Activated CD8-positive, alpha-beta memory T cell treated with anti-CD3 and anti-CD28 coated beads, Interleukin-2, amount 50 U/mL, for 4 hours (primary cell): ENCODE measurements at places on chromosomes 4 and X.

- DNase-seq, result no peak
These were observed 138.7 kb downstream of the INPP4B start for GRCh38 chr4:142707401-142707800.

DNA sequence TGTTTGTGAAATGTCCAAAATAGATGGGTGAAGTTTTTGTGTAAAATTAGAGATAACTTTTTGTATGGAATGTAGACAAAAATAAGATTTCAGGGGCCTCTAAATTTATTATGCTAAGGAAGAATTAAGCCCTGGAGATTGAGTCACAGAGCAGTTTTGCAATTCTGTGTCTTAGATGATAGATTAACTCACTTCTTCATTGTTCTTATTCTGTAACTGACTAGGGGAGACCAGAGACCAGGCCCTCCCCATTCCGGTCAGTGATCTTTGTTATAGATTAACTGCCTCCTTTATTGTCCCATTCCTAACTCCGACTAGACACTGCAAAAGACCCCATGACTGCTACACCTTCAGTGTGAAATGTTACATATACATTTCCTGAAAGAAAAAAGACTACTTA lies 238.4 kb upstream of the TAPT1 start:
- DNase-seq, result no peak

- no peak for DNase-seq
These were observed 255.1 kb upstream of the VEGFC start for GRCh38 chr4:177047851-177048174.

GRCh38 chr4:46385946-46386345 lies 4.0 kb downstream of the GABRA2 start:
- no peak for DNase-seq

DNA sequence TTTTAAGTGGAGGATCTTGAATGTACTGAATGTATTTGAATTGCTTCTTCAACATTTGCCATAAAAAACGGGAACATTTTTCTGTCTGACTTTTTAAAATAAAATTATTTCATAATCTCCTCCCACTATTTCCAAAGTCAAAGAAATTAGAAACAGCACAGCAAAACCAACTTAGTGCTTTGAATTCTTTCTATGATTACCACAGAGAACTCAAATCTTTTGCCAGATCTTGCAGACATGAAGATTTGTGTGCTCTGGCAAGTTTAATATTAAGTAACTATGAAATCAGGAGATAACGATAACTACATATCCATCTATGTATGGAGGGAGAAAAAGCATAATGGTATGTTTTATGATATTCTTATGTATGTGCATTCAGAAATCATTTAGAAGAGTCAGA lies 982.2 kb downstream of the PCDH7 start:
- no peak for DNase-seq

- no peak for DNase-seq
These were observed 160.7 kb upstream of the LDB2 start for GRCh38 chr4:17058916-17059741.

DNA sequence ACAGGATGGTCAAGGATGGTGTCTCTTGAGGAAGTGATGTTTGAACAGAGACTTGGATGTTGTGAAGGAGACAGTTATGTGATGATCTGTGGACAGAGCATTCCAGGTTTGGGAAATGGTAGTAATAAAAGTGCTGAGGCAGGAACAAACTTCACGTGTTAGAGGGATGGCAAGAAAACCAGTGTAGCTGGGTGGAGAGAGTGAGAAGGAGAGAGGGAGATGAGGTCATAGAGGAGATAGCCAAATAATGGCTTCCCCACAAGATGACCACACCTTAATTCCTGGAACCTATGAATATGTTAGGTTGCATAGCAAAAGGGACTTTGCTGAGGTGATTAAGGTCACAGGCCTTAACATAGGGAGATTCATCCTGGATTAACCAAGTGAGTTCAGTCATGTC lies 75.6 kb upstream of the GPR50 start:
- no peak for DNase-seq

- no peak for DNase-seq
These were observed 12.4 kb downstream of the BOD1L1 start for GRCh38 chr4:13615161-13615560.

GRCh38 chr4:154076921-154077320 lies 288.0 kb upstream of the SFRP2 start:
- DNase-seq, result no peak

- no peak for DNase-seq
These were observed 69.8 kb downstream of the MTNR1A start for GRCh38 chr4:186485561-186486062.

DNA sequence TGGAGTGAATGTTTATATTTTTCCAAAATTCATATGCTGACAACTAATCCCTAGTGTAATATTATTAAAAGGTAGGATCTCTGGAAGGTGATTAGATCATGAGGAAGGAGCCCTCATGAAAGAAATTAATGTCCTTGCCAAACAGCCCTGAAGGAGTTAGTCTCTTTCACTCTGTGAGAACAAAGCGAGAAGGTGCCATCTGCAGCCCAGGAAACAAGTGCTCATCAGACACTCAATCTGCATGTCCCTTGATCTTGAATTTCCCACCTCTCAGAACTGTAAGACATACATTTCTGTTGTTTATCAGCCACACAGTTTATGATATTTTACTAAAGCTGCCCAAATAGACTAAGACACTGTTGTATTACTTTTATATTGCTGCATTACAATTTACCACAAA lies 1283.4 kb downstream of the PCDH7 start:
- DNase-seq, result no peak

DNA sequence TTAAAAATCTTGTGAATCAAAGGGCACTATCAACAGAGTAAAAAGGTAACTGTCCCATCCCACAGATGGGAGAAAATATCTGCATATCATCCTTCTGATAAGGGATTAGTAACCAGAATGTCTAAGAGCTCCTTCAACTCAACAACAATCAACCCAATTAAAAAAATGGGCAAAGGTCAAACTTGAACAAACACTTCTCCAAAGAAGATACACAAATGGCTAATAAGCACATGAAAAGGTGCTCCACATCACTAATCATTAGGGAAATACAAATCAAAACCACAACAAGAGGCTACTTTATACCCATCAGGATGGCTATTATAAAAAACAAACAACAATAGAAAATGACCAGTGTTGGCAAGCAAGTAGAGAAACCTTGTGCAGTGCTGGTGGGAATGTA lies 43.3 kb downstream of the TMEM165 start:
- DNase-seq, result no peak
